ENCODE measurements at places on chromosomes 5 and 9.

GRCh38 chr5:11704916-11705315 is 199.3 kb downstream of the CTNND2 start:
- DNase-seq, result no peak

DNA sequence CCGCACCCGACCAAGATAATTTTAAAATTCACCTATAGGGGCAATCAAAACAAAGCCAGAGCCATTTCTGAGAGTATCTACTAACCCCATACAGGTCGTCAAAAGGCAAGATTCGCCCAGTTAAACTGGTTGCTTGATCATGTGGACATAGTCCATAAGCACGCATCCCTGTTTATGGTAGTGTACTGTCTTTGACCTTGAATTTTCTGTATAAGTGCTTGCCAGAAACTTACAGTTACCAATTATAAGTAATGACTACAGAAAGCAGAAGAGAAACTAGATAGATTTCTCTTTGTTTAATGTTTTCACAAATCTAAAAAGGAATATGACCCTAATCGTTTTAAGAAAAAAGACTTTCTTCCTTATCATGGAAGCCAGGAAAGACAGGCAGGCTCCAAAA is 25.6 kb downstream of the SLC31A1 start:
- no peak for DNase-seq

GRCh38 chr9:95864852-95865580 is 10.5 kb upstream of the ERCC6L2 start:
- no peak for DNase-seq

- no peak for DNase-seq
These were observed 82.0 kb downstream of the YIPF5 start for GRCh38 chr5:144088206-144089064.

DNA sequence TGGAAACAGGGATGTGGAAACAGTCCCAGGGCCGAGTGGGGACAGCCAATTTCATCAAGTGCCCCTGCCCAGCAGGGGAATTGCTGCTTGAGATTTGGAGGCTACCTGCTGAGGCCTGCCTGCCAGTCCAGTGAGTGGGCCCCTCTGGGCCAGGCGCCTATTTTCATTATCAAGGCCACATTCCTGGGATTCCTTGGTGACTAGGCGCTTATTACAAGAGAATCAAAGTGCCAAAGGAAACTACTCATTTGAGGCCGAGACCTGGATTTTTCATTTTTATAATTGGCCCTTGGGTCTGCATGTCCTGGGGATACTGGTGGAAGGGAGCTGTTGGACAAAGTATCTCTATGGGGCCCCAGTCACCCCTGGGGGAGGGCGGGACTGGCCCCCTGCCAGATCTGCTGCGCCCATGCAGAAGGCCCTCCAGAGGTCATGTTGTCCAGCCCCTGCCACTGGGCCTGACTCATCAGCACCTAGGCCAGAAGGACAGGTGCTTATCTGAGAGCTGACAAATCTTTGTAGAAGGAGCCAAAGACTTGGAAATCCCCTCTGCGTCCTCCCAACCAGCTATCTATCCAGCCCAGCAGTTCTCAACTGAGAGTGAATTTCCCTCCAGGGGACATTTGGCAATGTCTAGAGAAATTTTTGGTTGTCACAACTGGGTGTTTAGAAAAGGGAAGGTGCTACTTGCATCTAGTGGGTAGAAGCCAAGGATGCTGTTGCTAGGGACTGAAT is 45.6 kb downstream of the FOXI1 start:
- DNase-seq, result no peak

- DNase-seq, result no peak
These were observed 216.7 kb downstream of the BNC2 start for GRCh38 chr9:16653491-16654399.

DNA sequence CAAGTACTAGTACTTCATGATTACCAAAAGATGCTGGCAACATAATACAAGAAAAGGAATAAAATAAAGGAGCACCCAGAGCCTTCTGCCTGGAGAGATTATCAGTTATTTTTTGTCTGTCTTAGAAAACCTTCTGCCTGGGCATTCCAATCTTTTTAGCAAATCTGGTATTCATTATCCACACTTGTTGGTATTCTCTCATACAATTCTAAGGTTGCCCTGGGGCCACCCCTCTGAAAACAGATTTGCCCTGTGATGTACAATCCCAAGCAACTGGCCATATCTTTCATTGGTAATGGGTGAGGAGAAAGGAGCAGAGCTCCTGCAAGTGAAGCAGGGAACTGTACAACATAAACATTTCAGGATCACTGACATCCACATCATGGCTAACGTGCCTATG is 47.8 kb downstream of the WDR41 start:
- DNase-seq, result no peak

DNA sequence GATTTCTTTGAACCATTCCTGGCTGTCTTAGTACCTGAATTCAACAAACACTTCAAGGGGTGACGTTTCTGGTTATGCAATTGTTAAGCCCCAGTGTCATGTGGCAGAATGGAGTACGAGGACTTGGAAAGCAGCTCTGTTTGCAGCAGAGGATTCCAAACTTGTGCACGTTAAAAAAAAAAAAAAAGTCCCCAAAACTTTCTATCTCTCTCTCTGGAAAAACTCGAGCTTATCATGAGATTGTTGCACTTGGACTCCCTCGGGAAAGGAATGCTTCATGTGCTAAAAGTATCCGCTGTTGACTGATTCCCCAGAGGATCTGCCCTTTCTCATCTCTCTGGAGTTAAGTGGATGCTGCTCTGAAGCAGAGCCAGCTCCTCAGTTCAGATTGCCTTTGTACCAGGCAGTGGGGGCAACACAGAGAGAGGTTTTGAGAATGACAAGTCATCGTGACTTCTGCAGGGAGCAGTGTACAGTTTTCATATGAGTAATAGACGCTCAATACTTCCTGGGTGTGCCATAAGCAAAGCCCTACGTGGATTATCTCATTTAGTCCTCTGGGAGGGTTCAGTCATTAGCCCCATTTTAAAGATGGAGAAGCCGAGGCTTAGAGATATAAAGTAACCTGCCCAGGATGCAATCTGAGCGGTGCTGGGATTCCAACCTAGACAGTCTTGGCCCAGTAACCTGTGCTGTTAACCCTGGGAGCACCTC is 28.1 kb downstream of the TMOD1 start:
- no peak for DNase-seq

- DNase-seq, result no peak
These were observed 1080.7 kb upstream of the NUDT12 start for GRCh38 chr5:104643320-104643719.

Data from memory B cell (primary cell).